ENCODE measurements at places on chromosomes 4 and X.

DNA sequence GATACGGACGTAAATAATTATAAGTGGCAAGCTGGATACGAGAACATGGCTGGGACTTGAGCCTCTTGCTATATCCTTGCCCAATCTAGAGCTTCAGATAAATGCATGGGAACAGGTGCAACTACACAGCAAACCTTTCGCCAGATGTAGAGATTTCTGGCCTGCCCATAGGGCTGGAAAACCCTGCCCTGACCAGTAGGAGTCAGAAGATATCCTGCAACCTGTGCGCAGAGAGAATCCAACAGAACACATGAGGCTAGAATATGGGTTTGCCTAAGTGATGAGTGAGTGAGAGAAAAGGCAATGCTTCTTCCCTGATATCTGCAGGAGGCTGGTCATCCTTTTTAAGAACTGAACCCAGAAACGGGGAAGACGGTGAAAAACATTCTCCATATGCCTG lies 805.3 kb upstream of the TENM3 start:
- DNase-seq, result no peak

DNA sequence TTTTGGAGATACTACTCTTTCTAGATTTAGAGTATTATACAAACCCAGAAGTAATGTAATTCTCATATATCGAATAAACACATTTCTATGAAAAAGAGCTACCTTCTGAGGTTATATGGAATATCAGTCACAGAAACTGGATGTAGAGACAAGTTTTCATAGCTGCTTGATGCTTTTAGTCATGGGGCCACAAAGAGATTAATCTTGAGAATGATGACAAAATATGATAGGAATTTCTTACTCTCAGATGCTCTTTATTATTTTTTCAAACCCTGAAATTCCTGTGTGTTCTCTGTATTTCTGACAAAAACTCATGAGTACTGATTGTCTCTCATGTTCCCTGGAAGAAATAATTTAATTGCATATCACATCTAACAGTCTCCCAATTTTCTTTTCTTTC lies 662.5 kb downstream of the RAPGEF2 start:
- no peak for DNase-seq

GRCh38 chr4:175035905-175036304 lies 117.7 kb downstream of the ADAM29 start:
- no peak for DNase-seq

GRCh38 chr4:101009471-101009870 lies 337.9 kb downstream of the PPP3CA start:
- DNase-seq, result no peak

GRCh38 chrX:65999563-66000148 lies 40.2 kb downstream of the VSIG4 start:
- DNase-seq, result no peak

GRCh38 chr4:148089624-148090023 lies 352.6 kb downstream of the NR3C2 start:
- no peak for DNase-seq

- no peak for DNase-seq
These were observed 10.0 kb downstream of the SH3BP2 start for GRCh38 chr4:2802618-2803531.

GRCh38 chr4:107966903-107967302 lies 22.8 kb upstream of the HADH start:
- no peak for DNase-seq

GRCh38 chr4:151318307-151319006 lies 6.9 kb downstream of the SH3D19 start:
- no peak for DNase-seq

DNA sequence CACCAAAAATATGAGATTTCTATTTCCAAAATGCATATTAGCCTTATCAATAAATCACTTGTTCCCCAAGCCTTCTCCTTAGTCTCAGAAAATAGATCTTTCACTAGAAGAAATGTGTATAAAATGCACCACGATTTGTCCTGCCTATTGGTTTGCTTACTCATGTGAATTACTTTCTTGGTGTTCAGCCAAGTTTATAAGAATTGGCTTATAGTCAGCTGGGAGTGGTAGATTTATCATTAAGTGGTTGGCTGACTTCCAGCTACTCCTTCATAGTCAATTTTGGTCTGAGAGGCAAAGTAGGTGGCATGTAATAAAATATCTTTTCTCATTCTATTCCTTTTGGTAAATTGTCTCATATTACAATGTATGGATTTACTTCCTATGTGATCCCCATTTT lies 1.3 kb downstream of the SULT1E1 start:
- DNase-seq, result no peak

All from activated T-cell treated with anti-CD3 and anti-CD28 coated beads for 24 hours (primary cell).